Fibroblast of the aortic adventitia (primary cell): ENCODE measurements at places on chromosomes 13 and 19. TPM values are rescaled to one million over a fixed set of nuclear protein-coding genes. Genes with fewer than 3 reads are reported as not detected.

Gene LENG9
- 3.7 and 4.9 TPM in 2 replicates for total RNA-seq

Gene TMEM38A
- total RNA-seq = 1.4 and 3.3 TPM in 2 replicates

Gene CYP4F8
- total RNA-seq = not detected in 2 replicates

Gene ANKLE1
- total RNA-seq = 0.09 and 0.41 TPM in 2 replicates

Gene CCDC169
- 2.4 and 4.1 TPM in 2 replicates for total RNA-seq
